ENCODE measurements at places on chromosomes 7 and 10. TPM values are rescaled to one million over a fixed set of nuclear protein-coding genes. Genes with fewer than 3 reads are reported as not detected.

- no peak for DNase-seq
These were observed 90.3 kb downstream of the FRMPD2 start for GRCh38 chr10:48184224-48184623.

GRCh38 chr10:9009505-9009904 lies 955.0 kb downstream of the GATA3 start:
- DNase-seq: no peak

DNA sequence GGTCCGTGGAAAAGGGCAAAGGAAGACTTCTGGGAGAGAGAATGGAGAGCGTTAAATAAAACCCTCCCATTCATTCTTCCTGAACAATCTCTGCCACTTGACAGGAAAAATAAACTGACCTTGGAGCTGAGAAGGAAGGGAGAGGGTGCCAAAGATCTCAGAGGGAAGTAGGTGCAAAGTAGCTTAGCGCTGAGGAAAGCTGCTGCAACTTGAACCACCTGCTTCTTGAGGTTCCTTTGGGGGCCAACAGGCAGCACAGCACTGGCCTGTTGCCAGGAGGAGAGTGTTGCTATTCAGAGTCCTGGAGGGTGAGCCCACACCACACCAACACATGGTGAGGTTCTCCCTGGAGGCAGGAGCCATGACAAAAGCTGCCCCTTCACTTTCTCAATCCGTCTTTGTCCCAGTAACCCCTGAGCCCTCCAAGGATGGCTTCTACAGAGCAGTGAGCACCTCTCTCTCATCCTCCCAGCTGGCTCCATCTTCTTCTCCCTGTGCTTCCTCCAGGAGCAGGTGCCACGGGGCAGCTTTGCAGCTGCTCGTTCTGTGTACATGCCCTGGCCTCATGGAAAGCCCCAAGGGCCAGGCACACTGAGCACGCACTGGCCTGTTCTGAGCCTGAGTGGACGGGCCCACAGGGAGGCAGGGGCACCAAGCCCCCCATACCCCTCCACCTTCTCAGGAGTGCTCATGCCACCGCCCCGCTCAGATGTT lies 101.3 kb downstream of the STRA8 start:
- DNase-seq: no peak

GRCh38 chr7:81791568-81792518 lies 22.0 kb upstream of the HGF start:
- DNase-seq: no peak

GRCh38 chr10:2701802-2702201 lies 365.5 kb upstream of the PFKP start:
- no peak for DNase-seq

Gene ITGB8
- 1.5 TPM for total RNA-seq

- DNase-seq: no peak
These were observed 951.6 kb upstream of the ZNF722 start for GRCh38 chr7:63047061-63047460.

DNA sequence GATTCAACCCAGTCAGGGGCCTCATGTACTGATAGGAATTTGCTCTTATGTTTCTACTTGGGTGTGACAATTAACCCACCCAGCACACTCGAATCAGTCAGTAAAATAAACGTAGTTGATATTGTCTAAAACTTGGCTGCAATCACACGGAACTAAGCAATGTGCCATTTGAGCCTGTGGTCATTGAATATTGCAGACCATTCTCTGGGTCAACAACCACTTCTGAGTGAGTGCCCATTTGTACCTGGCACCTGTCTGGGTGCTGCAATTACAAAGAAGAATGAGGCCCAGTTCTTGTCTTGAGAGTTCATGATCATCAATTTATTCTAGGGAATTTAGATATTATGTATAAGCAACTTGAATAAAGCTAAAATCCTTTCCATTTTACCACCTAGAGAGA lies 29.8 kb downstream of the NPY start:
- no peak for DNase-seq

DNA sequence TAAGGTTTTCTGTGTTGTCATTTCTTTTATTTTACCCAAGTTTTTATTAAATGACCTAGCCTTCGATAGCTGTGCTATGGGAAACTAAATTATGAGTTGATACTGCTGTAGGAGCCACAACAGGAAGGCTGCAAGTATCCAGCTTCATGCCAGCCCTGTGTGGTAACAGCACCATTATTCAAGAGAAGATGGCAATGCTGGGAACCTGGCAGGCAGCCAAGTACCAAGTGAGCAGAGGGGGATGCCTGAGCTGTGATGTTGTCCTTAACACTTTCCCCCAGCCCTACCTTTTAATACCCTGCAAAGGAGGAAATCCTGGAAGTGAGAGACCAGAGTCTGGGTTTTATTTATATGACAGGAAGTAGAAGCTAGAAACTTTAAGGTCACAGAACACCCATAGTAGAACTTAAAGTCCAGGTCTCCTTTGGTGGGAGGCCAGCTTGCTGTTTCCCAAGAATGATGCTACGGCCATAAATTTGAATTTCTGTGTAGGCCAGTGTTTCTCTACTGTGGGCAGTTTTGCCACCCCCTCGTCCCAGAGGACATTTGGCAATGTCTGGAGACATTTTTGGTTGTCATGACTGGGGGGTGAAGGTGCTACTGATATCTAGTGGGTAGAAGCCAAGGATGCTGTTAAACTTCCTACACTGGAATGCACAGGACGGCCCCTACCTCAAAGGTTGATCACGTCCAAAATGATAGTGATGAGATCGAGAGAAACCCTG lies 9.2 kb upstream of the ATXN7L1 start:
- DNase-seq: no peak

DNA sequence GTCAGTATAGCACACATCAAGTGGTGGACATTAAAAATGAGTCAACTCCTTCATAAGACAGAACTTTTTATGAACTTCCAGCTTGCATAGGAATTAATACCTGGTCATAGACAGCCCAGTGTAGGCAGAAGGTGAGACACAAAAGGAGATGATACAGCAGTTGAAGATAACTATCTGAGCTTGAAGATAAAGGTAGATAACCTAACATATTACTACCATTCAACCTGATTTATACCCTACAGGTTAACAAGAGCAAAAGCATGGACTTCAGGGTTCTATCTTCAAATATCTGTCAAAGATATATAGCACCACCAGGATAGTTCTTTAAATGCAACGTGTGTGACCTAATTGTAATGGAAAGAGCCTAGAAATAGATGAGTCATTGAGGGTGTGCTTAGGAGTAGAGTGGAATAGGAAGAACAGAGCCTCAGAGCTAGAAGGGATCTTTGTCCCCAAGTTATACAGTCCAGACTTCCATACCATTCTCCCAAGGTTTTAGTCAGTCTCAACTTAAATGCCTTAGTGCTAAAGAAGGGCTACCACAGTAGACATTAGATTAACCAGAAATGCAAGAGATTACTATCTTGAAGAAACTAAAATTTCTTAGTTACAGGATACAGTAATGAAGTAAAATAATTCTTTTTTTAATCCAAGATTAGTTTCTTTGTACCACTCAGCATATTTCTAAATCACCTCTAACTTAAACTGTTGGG lies 9.2 kb downstream of the ZNF800 start:
- no peak for DNase-seq

DNA sequence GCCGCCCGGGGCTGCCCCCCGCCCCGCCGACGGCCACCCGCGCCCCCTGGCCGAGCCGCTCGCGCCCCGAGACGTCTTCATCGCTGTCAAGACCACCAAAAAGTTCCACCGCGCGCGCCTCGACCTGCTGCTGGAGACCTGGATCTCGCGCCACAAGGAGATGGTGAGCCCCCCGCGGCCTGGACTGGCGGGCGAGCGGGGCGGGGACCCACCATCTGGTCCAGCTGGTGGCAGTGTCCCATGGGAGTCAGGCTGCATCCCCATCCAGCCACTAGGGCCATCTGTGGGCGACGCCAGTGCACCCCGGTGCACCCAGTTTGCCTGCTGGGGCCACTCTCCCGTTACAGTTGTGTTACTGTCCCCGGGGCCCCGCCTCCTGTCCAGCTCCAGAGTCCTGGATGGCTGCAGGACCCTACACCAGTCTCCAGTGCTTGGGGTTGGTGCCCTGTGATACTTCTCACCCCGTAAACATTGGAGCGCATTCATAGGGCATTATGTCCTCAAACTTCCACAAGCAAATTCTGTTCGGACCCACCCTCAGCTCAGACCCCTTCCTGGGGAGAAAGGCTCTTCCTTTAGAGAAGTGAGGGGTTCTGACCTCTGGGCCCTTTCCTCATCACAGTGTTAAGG lies 672 bp downstream of the LFNG start:
- no peak for DNase-seq

- DNase-seq: no peak
These were observed 18.7 kb upstream of the PRKAG2 start for GRCh38 chr7:151895631-151896031.

Gene COL13A1
- 2.5 TPM for total RNA-seq

DNA sequence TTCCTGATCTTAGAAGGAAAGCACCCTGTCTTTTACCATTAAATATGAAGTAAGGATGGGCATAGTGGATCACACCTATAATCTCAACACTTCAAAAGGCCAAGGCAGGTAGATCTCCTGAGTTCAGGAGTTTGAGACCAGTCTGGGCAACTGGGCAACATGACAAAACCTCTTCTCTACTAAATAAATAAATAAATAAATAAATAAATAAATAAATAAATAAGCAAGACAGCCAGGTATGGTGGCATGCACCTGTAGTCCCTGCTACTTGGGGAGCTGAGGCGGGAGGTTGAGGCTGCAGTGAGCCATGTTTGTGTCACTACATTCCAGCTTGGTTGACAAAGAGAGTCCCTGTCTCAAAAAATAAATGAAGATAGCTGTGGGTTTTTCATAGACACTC lies 313.1 kb downstream of the RPS24 start:
- DNase-seq: no peak

DNA sequence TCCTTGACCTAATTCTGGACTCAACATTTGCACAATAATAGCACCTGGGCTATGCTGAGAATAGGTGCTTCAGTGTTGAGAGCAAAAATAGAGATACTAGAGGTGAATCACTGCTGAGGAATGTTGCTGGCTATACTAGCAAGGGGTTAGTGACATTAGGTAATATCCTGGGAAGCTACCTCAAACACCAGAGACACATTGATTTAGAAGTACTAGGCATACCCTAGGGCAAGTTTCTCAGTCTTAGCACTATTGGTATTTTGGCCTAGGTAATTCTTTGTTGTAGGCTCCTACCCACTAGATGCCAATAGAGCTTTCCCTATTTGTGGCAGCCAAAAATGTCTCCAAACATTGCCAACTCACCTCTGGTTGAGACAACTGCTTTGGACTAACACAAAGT lies 484.0 kb upstream of the MBL2 start:
- no peak for DNase-seq

Gene EFCAB10
- total RNA-seq: not detected

- DNase-seq: no peak
These were observed 25.9 kb upstream of the YAE1 start for GRCh38 chr7:39540320-39540719.

DNA sequence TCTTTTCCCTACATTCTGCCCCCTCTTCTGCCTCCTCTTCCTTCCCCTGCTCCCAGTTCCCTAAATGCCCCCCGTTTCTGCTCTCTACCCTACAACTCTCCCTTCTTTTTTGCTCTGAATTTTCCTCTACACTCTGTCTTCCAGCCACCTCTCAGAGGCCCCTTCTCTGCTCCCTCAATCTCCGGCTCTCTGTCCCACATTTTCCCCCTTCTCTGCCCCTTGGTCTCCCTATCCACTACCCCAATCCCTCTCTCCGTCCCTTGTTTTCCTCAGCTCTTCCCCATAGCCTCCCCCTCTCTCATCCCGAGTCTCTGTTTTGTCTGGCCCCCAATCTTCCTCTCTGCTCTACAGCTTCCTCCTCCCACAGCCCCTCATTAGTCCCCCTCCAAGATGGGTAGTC lies 3.3 kb downstream of the ALOX5 start:
- DNase-seq: no peak

- DNase-seq: no peak
These were observed 316.6 kb upstream of the ZNF32 start for GRCh38 chr10:43965033-43965917.

GRCh38 chr7:18201350-18201749 lies 173.7 kb upstream of the PRPS1L1 start:
- no peak for DNase-seq

GRCh38 chr7:98178762-98179490 lies 32.3 kb upstream of the BHLHA15 start:
- no peak for DNase-seq

DNA sequence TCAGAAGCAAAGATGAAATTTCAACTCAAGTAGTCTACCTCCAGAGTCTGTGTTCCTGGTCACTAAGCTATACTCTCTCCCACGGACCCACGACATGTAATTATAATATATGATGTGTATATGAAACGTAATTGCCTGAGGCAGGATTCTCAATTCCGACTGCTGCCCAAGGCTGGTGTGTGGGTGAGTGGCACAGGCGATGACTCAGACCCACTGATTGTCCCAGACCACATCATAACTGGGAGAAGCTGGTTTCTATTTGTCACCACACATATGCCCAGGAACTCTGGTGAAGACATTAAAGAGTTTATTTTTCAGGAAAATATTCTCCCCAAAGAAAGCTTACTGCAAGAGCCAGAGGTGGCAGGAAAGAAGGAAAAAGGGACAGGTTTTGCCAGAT lies 219.3 kb downstream of the JAZF1 start:
- DNase-seq: no peak

DNA sequence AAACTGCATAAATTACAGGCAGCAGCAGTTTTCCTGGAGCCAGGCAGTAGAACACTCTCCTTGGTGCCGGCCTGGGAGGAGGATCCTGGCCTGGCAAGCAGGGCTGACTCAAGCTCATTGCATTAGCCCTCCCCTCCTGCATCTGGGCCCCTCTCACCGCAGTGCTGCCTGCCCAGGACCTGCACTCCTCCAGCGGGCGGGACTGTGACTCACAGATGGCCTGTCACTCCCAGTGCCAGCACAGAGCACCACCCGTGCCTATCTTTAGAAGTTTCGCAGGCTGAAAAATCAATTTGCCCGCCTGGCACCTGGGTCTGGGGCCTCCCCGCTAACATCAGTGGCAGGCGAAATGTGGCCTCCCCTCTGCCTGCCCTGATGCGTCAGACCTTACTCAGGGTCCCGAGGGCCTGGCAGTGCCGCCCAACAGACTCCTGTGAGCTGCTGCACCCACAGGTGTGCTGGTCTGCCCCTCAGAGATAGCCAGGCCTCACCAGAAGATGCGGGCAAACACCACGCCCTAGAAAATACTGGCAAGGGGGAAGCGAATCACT lies 123.8 kb downstream of the KCNMA1 start:
- no peak for DNase-seq

GRCh38 chr10:102683736-102684135 lies 30.5 kb downstream of the ARL3 start:
- DNase-seq: no peak

Gene FASTK
- 75.7 TPM for total RNA-seq

Gene MEOX2
- 7.7 TPM for total RNA-seq

- DNase-seq: no peak
These were observed 469.8 kb downstream of the KIF20B start for GRCh38 chr10:90171014-90171722.

All from left ventricle myocardium inferior (tissue), 1 donor.